ENCODE measurements at places on chromosomes 1 and 21. TPM values are rescaled to one million over a fixed set of nuclear protein-coding genes. Genes with fewer than 3 reads are reported as not detected.

The TRPM2 gene
- 1.2 TPM for polyA plus RNA-seq

The ALG14 gene
- 17.6 TPM for polyA plus RNA-seq

The SEC16B gene
- polyA plus RNA-seq, result 6.7 TPM

The PBX1 gene
- polyA plus RNA-seq, result 158 TPM

The IGFN1 gene
- polyA plus RNA-seq, result 1.3 TPM

The CNKSR1 gene
- 20.2 TPM for polyA plus RNA-seq

The HES2 gene
- 0.84 TPM for polyA plus RNA-seq

The FALEC gene
- not detected for polyA plus RNA-seq
